ENCODE measurements at places on chromosomes 3 and 15.

DNA sequence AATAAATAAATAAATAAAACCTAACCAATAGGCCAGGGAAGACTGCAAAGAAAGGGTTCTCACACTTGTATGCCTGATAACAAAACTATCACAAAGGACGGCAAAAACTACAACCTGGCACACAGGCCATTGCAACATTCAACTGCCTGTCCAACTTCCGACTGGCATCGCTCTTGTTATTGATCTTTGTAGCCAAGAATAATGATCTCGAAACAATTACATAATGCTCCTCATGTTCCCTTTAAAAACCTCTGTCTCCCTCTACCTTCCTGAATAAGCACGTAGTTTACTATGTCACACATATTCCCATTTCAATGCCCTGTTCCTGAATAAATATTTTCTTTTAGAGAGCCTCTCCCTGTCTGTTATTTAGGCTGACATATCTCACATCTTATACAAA, 74.3 kb downstream of the B3GNT5 start:
- no peak for DNase-seq
- no peaks in the 10 kb centered on the region for H3K36me3 ChIP-seq
- peaks cover 2% of the 10 kb centered on the region for H3K27me3 ChIP-seq
- no peaks in the 10 kb centered on the region for H3K4me1 ChIP-seq
- H3K27ac ChIP-seq: no peak overlapping the region
- H3K4me3 ChIP-seq: no peak overlapping the region

DNA sequence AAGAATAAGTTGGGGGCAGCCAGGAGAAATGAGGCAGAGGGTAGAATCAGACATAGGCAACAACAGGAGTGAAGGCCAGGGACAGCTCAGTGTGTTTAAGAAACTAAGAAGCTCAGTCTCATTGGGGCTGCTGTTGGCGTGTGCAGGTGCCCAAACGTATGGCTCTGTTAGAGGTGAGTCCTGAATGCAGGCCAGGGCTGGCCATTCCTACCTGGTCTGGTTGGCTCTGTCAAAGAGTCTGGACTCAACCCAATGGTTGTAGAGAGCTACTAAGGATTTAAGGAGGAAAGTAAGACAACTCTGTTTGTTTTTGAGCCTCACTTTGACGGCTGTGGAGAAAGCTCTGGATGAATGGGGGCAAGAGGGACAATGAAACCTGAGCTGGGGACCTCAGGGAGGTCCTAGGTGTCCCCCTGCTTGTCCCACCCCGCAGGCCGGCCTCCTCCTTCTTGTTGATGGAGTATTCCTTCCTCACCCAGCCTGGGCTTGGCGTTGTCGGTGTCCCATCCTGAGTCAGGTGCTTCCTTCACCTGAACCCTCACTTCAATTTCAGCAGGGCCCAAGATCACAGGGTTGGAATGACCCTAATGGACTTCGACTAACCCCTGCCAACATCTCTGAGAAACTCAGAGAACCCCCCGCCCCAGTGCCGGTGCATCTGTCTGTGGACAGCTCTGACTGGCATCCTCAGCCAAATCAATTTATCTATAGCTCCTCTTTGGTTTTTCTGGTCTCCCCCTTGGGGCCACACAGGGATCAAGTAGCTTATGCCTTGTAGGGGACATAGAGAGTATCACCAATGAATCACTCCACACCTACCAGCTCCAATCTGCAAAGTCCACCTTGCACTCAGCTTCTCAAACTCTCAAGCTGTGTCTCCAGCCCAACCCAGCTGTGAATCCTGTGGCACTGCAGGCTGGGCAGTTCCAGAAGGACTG, 8.3 kb downstream of the ITGA11 start:
- no peak for DNase-seq
- no peaks in the 10 kb centered on the region for H3K4me1 ChIP-seq
- H3K27ac ChIP-seq: no peak overlapping the region
- no peak overlapping the region for H3K4me3 ChIP-seq
- H3K36me3 ChIP-seq: no peaks in the 10 kb centered on the region

- H3K4me3 ChIP-seq: no peak overlapping the region
- no peaks in the 10 kb centered on the region for H3K36me3 ChIP-seq
- H3K27ac ChIP-seq: no peak overlapping the region
- no peak for DNase-seq
- no peaks in the 10 kb centered on the region for H3K4me1 ChIP-seq
Measured at GRCh38 chr3:131109156-131109555, 82.5 kb downstream of the NEK11 start.

GRCh38 chr3:99686955-99687612, 48.7 kb downstream of the COL8A1 start:
- no peak overlapping the region for H3K27ac ChIP-seq
- H3K4me1 ChIP-seq: no peaks in the 10 kb centered on the region
- H3K27me3 ChIP-seq: peaks cover 5% of the 10 kb centered on the region
- no peak overlapping the region for H3K4me3 ChIP-seq
- H3K36me3 ChIP-seq: no peaks in the 10 kb centered on the region

GRCh38 chr15:79089890-79090486, 592 bp downstream of the RASGRF1 start:
- H3K27me3 ChIP-seq: peaks cover 48% of the 10 kb centered on the region
- H3K4me1 ChIP-seq: no peaks in the 10 kb centered on the region
- no peak overlapping the region for H3K4me3 ChIP-seq
- DNase-seq: no peak
- H3K36me3 ChIP-seq: no peaks in the 10 kb centered on the region
- H3K27ac ChIP-seq: no peak overlapping the region

DNA sequence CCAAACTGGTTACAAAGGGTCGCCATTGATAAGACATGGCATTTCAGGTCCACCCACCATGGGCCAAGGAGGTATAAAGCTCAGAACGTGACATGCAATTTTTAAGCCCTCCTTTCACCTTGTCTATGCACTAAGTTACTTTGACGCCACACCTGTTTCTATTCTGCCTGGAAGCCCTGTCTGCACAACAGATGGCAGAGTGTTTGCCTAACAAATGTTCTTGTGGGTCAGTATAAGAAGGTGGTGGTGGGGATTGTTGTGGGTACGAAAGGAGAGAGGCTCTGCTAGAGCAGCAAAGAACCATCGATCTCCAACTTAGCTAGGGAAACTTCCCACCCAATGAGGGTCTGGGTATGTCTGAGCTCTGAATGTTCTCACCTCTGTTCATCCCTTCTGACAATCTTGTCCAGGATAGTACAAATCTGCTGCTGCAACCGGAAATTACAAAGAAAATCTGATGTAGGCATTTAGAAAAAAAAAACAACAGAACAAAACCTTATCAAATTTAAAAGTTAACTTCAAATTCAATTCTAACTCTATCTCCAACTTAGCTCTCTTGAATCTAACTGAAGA, 945.0 kb upstream of the CFAP20DC start:
- H3K4me3 ChIP-seq: no peak overlapping the region
- H3K36me3 ChIP-seq: peaks cover 47% of the 10 kb centered on the region
- no peak overlapping the region for H3K27ac ChIP-seq
- H3K4me1 ChIP-seq: peaks cover 54% of the 10 kb centered on the region
- no peak for DNase-seq

DNA sequence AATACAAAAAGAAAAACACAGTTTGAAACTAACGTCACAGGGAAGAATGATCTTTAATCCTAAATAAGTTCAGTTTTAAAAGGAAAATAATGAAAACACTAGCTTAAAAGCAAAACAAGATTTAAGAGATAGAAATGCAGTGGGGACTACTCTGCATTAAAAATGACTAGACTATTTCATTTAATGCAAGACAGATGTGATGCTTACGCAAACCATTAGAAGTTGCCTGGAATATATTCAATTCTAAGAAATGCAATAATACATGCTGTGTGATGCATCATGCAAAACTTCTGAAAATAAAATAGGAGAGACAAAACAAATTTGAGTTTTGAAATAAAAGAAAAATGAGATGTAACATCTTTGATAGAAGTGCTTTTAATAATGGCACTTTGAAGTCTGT, 97.6 kb upstream of the STRIT1 start:
- H3K27me3 ChIP-seq: peaks cover 3% of the 10 kb centered on the region
- H3K4me1 ChIP-seq: no peaks in the 10 kb centered on the region

DNA sequence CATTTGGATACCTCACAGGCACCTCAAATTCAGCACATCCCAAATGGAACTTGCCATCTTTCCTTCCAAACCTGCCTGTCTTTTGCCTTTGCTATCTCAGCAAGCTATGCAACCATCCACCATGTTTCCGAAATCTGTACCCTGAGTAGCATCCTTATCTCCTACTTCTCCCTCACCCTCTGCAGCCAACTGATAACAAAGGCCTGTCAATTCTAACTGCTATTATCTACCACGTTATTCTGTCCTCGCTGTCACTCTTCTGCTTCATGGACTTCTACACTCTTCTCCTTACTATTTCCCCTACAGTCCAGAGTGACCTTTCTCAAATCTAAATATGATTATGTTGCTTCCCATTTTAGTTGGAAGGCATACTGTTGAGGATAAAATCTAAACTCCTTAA, 25.5 kb upstream of the TAFA4 start:
- H3K4me3 ChIP-seq: no peak overlapping the region
- H3K27me3 ChIP-seq: peaks cover 41% of the 10 kb centered on the region
- H3K4me1 ChIP-seq: no peaks in the 10 kb centered on the region
- no peaks in the 10 kb centered on the region for H3K36me3 ChIP-seq
- no peak overlapping the region for H3K27ac ChIP-seq

DNA sequence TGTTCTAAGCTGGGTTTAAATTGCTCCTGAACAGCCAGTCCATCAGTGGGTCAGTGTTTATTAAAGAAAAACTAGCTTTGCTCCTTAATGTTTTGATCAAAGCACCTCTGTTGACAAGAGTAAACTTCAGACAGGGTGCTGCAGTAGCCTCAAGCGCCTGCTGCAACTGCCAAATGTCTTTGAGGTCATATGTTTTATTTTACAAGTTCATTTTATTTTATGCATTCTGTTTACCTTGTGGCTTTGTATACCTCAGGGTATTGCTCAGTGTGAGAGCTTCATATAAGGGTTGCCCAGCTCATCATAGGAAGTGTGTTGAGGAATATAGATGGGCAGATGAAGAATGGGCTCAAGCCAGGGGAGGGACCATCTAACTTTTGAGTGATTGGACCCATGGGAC, 8.5 kb downstream of the MYZAP start:
- no peak overlapping the region for H3K27ac ChIP-seq
- H3K4me1 ChIP-seq: no peaks in the 10 kb centered on the region
- H3K36me3 ChIP-seq: no peaks in the 10 kb centered on the region
- no peak for DNase-seq
- peaks cover 1% of the 10 kb centered on the region for H3K27me3 ChIP-seq
- no peak overlapping the region for H3K4me3 ChIP-seq

DNA sequence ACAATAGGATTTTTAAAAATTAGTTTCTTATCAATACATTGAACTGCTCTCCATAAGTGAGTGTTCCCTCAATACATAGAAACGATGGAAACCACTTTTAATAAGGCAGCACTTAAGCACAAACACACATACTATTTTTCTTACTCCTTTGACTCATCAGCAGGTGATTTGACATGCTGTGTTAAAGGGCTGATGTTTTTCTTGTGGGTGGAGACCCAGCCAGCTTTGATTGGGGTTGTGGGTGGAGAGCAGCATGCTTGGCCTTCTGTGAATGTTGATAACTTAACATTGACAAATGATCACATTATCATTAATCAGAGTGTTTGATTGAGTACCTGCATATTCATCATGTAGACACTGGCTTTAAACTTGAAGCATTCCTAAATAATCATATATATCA, 223.0 kb upstream of the DPH6 start:
- DNase-seq: no peak
- H3K4me1 ChIP-seq: no peaks in the 10 kb centered on the region
- no peaks in the 10 kb centered on the region for H3K36me3 ChIP-seq
- peaks cover 5% of the 10 kb centered on the region for H3K27me3 ChIP-seq

DNA sequence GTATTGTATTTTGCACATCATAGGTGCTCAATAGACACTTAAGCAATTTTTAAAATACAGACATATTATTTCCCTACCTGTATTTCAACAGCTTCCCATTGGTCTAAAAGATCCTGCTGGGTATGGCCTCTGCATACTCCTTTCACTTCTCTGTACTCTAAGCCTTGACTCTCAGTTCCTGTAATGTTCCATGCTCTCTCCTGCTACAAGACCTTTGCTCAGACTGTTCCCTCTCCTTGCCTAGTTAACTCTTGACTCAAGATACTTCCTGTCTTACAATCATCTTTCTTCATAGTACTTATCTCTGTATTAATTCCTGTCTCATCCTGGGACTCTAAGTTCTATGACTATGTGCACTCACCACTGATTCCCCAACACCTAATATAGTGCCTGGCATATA, 1.7 kb downstream of the SCN11A start:
- H3K27me3 ChIP-seq: no peaks in the 10 kb centered on the region
- H3K27ac ChIP-seq: no peak overlapping the region
- no peaks in the 10 kb centered on the region for H3K36me3 ChIP-seq
- H3K4me1 ChIP-seq: peaks cover 22% of the 10 kb centered on the region

- no peaks in the 10 kb centered on the region for H3K36me3 ChIP-seq
- DNase-seq: no peak
- H3K27me3 ChIP-seq: peaks cover 4% of the 10 kb centered on the region
- no peak overlapping the region for H3K4me3 ChIP-seq
Measured at GRCh38 chr15:48427479-48427878, 96.2 kb downstream of the DUT start.

- no peaks in the 10 kb centered on the region for H3K27me3 ChIP-seq
- no peak for DNase-seq
- no peaks in the 10 kb centered on the region for H3K36me3 ChIP-seq
- H3K4me1 ChIP-seq: no peaks in the 10 kb centered on the region
Measured at GRCh38 chr3:61812517-61812916, 251.1 kb downstream of the PTPRG start.

DNA sequence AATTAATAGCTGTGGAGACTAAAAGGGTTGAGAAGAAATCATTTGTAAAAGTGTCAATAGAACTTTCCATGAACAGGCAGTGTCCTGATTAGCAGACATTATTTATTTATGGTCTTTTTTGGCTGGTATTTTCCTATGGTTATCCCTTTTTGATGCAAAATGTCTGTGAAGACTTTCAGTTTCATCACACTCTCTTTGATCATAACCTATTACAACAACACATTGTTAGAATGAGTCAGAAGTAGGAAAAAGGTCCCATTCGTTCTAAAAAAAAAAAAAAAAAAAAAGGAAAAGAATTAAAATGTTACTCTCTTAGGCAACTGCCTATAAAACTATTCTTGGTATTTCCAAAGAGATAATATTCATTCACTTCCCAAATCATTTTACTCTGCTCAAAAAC, 62.1 kb downstream of the SLC49A4 start:
- no peak overlapping the region for H3K27ac ChIP-seq
- peaks cover 4% of the 10 kb centered on the region for H3K36me3 ChIP-seq
- H3K4me3 ChIP-seq: no peak overlapping the region
- no peaks in the 10 kb centered on the region for H3K27me3 ChIP-seq
- DNase-seq: no peak
- H3K4me1 ChIP-seq: peaks cover 9% of the 10 kb centered on the region

- H3K4me3 ChIP-seq: no peak overlapping the region
- no peak overlapping the region for H3K27ac ChIP-seq
- no peaks in the 10 kb centered on the region for H3K36me3 ChIP-seq
- no peak for DNase-seq
Measured at GRCh38 chr3:79183496-79183895, 584.3 kb downstream of the ROBO1 start.

GRCh38 chr3:148004331-148004730, 595.2 kb downstream of the ZIC1 start:
- H3K4me1 ChIP-seq: no peaks in the 10 kb centered on the region
- H3K4me3 ChIP-seq: no peak overlapping the region
- H3K36me3 ChIP-seq: no peaks in the 10 kb centered on the region
- no peak for DNase-seq
